Fibroblast of gingiva (primary cell): ENCODE measurements at places on chromosomes 3 and 15.
A peak's percentile ranks its signal among the peaks of the same experiment; 100 is the strongest.

DNA sequence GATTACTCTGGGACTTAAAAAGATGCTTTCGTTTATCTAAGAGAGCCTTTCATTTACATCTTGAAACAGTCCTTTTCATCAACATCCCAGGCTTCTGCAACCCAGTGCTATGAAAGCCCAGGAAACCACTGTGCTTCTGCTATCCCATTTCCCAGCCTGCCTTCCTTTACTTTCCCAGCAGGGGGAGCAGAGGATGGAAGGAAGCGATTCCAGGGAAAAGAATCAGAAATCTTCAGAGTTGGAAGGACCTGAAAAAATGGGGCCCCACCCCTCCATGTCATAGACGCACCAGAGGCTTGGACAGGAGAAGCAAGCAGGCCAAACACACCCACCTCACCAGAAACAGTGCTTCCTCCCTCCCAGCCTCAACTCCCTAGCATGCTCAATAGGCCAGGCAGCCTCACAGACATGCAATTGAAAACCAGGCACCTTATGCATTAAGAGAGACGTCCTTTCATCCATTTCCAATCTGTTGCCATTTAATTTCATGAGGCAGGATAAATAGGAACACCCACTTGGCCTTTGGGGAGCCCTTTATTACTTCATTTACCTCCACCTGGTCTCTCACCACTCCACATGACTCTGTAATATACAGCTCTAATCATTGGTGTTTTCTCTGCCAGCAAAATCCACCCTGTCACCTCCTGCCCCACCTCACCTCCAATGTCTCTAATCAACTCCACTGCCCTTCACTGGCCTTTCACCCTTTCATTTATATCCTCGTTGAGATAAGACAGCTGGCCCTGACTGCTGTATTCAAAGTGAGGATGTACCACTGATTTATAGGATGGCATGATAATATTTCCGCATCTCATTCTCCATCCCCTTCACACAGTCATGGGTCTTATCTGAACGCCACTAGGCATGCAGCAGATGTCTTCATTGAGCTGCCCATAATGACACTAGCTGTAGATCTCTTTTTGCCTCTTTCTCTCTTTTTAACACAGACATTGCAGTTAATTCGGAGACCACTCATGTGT lies 583.9 kb downstream of the NTRK3 start:
- no peak for DNase-seq

DNA sequence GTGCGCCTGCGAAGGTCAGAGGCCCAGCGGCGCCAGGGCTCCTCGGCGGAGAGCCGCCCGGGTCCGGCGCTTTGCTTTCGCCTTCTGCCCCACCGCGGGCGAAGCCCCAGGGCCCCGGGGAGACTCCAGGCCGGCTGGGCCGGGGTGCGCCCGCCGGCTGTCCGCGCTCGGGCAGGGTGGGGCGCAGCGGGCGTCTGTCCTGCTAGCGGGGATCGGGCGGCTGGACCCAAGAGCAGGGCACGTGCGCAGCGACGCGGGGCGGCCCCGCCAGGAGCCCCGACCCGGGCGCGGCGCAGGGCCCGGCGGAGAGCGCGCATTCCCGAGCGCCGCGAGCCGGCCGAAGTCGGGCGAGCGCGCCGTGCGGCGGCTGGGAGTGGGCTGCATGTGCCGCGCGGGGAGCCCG lies 569 bp upstream of the ALDH1A3 start:
- DNase-seq: no peak

DNA sequence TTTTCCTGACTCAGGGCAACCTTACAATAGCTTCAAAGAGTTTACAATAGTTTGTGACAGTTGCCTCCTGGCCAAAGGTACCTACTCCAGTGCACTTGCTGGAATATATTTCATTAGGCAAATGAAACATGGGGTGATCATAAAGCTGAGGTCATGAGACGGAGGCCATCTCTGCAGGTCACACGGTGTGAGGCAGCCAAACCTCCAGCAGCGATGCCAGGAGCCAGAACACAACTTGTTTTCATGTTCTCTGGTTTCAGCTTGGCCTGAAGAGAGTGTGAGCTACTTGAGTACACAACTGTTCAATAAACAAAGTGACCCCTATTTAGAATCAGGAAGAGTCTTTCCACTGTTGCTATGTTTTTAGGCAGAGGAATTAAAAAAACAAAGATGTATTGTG lies 42.7 kb upstream of the PYGO1 start:
- DNase-seq: peak; percentile 26

GRCh38 chr3:194364652-194365434 lies 4.7 kb downstream of the LRRC15 start:
- peak; percentile 23 for DNase-seq

- DNase-seq: peak; percentile 39
These were observed 66.4 kb upstream of the TJP1 start for GRCh38 chr15:29888646-29889045.
